HFFc6 (cell line): ENCODE measurements at places on chromosomes 13 and 19.

GRCh38 chr19:28936001-28936400 is 276.9 kb downstream of the UQCRFS1 start:
- DNase-seq: no peak

- no peak for DNase-seq
These were observed 6.1 kb upstream of the LSM4 start for GRCh38 chr19:18329035-18329376.

GRCh38 chr19:30253581-30253996 is 118.6 kb upstream of the ZNF536 start:
- DNase-seq: no peak

GRCh38 chr13:26562512-26562890 is 5.0 kb downstream of the WASF3 start:
- peak; percentile 20 for DNase-seq

GRCh38 chr13:49225223-49226042 is 5.3 kb downstream of the MLNR start:
- DNase-seq: no peak

DNA sequence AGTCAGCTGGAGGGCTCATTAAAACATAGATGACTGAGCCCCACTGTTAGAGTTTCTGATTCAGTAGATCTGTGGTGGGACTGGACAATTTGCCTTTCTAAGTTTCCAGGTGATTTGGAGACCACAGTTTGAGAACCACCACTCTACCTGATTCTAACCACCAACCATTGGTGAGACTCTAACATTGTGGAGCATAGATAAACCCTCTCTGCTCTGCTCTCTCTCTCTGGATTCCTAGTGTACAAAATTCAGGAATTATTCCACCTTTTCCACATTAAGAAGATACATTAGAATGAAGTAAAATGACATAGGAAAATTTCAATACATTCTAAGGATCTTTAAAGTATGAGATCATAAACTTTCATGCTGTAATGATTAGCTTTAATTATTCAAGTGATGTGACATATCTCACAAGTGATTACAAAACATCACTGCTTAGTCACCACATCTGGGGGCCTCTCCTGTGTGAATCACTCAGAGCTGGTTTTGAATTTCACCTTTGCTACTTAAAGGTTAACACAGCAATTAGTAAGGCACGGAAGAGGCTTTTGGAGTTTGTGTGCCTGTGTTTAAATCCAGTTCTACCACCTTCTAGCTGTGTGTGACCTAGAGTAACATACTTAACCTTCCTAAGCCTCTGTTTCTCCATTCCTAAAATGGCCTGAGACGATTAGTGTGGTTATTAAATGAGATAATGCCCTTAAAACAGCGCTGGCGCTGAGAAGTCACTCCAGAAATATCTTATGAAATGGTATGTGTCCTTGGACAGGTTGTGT is 78.5 kb upstream of the NBEA start:
- peak; percentile 84 for DNase-seq

- DNase-seq: no peak
These were observed 1587.0 kb upstream of the PRR20A start for GRCh38 chr13:55553701-55554100.

GRCh38 chr19:49427855-49428546 is 2.8 kb downstream of the GFY start:
- no peak for DNase-seq

GRCh38 chr19:13707915-13708314 is 56.4 kb upstream of the MRI1 start:
- DNase-seq: no peak

DNA sequence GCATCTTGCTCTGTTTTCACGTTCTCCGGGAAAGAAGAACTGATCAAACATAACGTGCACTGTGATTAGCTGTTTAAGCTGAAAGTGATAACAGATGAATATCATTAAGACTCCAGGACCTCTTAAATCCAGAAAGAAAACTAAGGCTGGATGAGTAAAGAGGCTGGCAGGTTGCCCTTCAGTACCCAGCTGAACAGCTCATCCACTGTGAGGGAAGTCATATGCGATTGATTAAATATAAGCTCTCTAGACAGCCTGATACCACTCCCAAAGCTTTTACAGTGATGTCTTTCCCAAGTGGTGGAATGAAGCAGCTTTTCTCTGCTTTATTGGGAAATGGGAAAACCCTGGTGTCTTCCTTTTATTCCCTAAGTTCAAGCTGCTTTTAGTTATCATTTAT is 116.9 kb downstream of the EFNB2 start:
- peak; percentile 65 for DNase-seq
